ENCODE measurements at places on chromosomes 3 and 15.
A peak's percentile ranks its signal among the peaks of the same experiment; 100 is the strongest.

- no peak for DNase-seq
Observed at GRCh38 chr3:52836986-52837385, 2.2 kb upstream of the MUSTN1 start.

- DNase-seq: no peak
Observed at GRCh38 chr3:161275919-161276318, 54.8 kb downstream of the NMD3 start.

DNA sequence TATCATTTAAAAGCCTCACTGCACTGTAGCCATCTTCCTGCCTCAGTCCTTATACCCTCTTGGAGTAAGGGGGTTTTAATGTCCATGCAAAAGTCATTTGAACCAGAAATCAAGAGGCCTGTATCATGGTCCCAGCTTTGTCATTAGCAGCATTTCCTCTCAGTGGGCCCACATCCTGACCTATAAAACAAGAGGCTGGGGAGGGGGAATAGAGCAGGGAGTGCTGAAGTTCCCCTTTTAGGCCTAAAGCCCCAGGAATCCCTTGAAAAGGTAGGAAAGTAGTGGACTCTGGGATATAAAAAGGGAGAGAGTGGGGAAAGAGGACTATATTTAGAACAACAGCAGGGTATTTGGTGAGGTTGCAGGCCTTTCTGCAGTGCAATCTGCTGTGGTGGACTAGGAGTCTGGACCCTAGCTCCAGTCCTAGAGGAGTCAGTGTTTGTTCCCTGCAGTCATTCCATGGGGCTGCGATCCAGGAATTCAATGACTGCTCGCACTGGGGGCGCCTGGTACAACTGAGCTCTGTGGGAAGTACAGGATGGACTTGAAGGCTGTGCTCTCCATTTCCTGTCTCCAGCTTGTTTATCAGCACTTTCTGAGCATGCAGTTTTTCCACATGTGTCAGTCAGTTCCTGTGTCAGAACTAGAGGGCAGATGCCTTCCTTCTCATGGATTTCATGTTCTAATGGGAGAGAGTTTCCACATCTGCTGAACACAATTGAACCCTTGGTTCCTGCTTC lies 46.8 kb downstream of the PDHB start:
- peak; percentile 56 for DNase-seq

DNA sequence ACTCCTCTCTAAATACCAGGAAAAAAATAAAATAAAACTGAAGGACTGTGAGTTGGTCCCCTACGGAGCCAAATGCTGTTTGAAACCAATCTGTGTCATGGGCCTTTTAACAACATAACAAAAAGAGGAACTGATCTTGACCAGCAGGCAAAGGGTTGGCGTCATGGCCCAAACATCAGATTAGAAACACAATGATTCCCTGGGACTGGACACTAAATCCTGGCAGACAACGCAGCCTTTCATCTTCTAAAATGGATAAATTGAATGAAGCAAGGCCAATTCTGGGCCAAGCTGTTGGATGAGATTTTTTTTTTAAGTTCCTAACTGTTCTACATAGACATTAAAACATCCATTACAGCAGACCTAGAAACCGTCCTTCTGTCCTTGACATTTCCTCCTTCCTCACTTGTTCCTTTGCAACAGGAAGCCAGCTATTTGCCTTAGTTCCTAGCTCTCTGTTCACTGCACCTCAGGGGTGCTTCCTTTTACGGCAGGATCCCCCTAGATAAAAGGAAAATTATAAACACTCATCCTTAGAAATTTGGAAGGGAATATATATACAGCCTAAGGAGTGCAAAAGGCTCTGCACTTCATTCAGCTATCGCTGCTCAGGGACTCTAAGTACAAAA lies 21.6 kb upstream of the TAFA4 start:
- DNase-seq: peak; percentile 28

DNA sequence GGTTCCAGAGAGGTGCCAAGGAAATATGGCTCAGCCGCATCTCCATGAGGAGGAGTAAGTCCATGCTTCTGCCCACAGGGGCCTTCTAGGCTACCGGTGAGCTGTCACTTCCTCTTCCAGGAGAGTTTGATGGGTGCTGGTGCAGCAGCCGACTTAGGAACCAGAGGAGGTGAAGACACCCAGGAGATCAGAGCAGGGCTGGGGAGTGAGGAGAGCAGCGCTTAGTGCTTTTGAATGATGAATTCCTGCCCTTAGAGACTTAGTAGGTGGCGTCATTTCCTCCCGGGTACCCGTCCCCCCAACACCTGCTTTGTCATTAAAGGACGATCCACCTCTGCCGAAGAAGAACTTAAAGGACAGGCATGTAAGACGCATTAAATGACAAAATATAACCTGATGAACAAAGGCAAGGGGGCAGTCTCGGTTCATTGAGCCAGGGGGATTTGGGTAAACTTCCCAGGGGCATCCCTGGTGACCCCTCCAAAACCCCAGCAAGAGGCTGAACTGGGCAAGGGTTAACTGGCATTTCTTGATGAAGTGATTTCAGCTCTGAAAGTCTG lies 67.6 kb downstream of the HES1 start:
- peak; percentile 21 for DNase-seq

- no peak for DNase-seq
Observed at GRCh38 chr15:29029651-29030195, 143.9 kb downstream of the APBA2 start.

DNA sequence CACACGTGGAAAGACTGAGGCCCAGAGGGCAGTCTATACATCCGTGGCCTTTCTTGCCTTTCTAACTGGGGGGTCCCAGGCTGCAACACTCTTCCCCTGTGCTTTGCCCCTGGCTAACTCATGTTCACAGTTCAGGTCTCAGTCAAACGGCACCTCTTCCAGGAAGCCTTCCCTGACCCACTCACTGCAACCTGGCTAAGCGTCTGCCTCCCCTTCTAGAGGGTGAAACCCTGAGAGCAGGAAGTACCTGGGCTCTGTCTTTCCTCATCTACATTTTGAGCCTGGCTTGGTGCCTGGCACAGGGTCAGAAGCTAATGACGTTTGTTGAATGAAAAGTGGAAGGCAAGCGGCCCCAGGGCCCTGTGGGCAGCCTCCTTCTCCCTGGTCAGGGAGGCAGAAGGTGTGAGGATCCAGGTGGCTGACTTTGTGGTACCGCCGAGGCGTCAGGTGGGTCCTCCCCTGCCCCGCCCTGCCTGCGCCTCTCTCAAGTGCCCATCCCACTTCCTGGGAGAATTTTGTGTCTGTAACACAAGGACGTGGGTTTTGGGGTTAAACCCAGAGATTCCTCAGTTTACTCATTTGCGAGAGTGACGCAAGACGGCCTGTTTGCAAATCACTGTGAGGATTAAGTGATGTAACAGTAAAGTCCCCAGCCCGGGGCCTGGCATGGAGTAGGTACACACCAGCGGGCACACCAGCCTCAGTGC lies 32.1 kb downstream of the DNASE1L3 start:
- no peak for DNase-seq

- no peak for DNase-seq
Observed at GRCh38 chr3:43817064-43817463, 126.3 kb downstream of the ABHD5 start.

DNA sequence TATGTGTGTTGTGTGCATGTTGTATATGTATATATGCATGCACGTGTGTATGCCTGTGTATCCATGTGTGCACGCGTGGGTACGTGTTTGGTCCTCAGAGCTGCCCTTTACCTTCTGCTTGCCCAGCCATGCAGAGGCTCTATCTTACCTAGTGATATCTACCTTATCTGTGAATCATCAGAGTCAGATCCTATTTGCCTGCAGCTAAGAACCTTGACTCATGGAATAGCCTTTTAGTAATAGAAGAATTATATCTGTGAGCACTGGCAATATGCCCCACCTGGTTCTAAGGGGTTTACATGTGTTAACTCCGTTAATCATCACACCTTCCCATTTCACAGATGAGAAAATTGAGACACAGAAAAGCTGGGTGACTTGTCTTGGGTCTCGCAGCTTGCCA lies 11.0 kb downstream of the PGPEP1L start:
- no peak for DNase-seq

- DNase-seq: no peak
Observed at GRCh38 chr3:11381141-11381540, 108.9 kb downstream of the ATG7 start.

GRCh38 chr3:47005212-47006144 lies 26.0 kb downstream of the NBEAL2 start:
- DNase-seq: no peak
